ENCODE measurements at places on chromosomes 16 and 17.

DNA sequence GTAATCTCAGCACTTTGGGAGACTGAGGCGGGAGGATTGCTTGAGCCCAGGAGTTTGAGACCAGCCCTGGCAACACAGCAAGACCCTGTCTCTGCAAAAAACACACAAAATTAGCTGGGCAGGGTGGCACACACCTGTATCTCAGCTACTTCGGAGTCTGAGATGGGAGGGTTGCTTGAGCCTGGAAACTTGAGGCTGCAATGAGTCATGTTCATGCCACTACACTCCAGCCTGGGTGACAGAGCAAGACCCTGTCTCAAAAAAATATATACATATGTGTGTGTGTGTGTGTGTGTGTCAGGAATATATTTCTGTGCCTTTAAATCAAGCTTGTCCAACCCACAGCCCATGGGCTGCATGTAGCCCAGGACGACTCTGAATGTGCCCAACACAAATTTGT is 55.2 kb downstream of the CRISPLD2 start:
- DNase-seq, result no peak

- no peak for DNase-seq
Observed at GRCh38 chr16:88957887-88958577, 19.0 kb downstream of the CBFA2T3 start.

DNA sequence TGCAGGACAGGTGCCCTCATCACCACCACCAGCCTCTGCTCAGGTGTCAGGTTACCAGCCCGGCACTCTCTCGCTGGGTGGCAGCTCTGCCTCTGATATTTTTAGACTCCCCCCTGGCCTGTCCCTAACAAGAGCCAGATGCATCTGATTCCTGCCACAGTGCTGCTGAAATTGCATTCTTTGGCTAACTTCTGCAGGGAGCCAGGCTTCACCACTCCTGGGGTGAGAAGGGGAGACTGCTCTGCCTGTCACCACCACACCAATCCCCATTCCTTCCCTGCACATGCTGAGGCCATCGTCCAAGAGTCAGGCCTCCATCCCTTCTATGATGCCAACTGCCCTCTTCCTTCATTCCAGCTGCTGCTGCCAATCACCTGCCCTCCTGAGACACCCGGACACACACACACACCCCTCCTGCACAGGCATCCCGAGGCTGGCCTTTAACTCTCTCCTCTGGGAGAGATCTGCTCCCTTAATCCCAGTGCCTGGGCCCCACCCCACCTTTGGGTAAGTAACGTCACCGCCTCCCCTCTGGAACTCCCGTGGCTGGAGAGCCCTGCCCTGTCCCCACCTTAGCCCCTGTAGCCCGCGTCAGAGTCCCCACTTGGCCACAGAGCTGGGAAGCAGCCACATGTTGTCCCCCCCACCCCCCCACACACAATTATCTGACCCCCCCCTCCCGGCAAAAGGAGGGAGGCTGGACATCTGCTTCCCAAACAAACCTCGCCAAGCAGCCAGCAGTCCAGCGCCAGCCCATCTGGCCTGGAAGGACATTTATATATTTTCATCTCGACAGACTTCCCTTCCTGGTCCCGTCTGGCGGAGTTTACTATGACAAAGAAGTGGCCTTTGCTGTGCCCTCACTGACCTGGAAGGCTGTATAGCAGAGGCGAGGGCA is 2.8 kb downstream of the EMP2 start:
- DNase-seq, result no peak

GRCh38 chr17:5862395-5862794 is 207.8 kb upstream of the WSCD1 start:
- no peak for DNase-seq

DNA sequence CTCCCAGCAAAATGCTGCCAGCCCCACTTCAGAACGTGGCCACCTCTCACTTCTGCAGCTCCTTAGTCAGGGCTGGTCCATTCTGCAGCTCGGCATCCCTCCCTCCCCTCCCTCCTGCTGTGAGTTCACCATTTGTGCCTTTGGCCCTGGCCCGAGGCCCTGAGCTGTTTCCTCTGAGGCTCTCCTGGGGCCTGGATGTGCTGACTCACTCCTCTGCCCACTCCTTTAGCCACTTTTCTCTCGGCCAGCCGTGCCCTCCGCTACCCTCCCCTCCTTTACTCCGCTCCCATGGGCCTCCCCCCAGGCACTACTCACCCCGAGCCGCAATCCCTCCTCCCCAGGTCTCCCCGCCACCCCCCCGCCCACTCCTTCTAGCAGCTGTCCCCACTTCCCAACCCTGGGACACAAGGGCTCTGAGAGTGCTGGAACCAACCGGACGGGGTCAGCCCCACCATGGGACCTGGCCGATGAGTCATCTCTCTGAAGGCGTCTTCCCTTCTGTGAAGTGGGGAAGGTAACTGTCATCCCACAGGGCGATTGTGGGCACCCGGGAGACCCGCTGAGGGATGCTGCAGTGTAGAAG is 11.5 kb downstream of the KCNG4 start:
- peak; percentile 21 for DNase-seq

- DNase-seq, result no peak
Observed at GRCh38 chr16:53913920-53914319, 210.0 kb downstream of the FTO start.

DNA sequence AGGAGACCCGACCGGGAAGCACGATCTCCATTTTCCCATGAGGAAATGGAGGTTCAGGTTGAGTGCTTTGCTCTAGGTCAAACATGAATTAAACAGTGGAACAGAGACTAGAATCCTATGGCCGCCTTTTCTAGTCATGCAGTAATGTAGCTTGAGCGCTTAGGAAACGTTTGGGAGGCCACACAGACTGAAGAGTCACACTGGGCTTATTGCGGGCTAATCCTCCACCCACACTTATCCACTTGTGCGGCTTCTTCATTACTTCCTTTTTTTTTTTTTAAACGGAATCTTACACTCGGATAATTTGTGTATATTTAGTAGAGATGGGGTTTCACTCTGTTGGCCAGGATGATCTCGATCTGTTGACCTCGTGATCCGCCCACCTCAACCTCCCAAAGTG is 26.0 kb downstream of the CACNG3 start:
- DNase-seq, result no peak

DNA sequence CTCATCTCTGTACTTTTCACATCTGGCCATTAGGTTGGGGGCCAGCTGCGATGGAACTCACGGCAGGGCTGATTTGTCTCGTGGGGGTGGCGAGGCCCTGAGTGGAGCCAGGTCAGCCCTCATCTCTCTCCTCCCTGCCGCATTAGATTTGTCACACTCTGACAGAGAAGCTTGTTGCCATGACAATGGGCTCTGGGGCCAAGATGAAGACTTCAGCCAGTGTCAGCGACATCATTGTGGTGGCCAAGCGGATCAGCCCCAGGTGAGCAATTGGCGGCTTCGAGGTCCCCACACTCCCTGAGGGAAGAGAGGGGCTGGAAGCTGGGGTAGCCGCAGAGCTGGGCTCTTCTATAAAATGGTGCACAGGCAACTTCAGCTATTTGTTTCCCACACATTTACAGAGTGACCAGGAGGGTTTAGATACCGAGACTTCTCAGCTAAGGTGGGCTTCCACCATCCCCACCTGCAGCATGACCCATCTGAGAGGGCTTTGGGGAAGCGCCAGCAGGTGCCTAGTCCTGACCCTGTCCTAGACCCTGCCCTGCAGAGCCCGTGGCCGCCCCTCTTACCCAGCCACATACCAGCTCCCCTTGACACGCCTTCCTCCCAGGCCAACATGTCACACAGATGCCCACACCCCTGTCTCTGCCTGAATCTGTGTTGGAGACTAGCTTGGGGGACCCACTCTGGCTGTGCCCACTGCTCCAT is 8.4 kb downstream of the TMEM98 start:
- no peak for DNase-seq

DNA sequence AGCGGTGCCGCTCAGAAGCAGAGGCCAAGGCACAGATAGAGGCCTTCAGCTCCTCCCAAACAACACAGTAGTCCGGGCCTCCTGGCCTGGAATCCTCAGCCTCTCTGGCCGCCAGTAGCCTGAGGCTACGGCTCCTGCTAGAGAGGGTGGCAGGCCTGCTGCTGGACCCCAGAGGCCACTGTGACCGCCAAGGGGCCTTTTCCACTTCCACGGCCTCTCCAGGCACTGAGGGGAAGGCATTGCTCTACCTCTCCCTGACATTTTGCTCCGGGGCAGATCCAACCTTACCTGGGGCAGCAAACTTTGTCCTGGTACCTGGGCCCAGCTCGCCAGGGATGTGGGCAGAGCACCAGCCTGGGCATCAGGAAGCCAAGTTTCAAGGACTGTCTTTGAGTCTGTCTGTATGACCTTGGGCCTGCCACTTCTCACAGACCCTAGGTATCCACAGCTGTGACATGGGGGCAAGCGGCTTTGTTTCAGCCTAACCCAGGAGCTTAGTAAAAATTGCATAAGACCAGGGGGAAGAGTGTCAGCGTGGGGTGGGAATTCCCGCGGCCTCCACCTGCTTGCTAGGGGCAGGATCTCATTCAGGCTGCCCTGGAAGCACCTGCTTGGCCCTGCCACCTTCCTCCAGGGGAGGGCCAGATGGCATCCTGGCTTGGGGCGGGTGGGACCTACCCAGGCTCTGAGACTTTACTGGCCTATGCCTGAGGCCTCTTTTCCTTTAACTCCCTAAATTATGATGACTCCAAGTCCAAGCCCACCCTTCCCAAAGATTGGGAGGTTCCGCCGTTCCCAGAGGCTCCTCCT is 33.2 kb downstream of the ADGRG5 start:
- DNase-seq, result no peak

DNA sequence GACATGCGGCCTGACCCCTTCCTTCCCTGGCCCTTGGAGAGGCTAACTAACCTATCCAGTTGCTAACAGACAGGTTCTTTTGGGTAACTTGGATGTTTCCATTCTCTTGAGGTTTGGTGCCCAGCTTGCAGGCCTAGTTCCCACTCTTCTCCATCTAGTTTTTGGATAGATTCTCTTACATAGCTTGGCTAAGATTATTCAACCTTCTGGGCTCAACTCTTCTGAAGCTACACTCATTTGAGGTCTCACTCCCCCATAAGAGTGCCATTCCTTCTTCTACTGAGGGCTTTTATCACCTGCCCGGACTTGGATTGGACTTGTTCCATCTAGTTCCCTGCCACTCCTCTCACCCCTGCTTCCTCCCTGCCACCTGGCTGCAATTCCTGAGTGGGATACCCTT is 44.1 kb upstream of the MARCHF10 start:
- no peak for DNase-seq

DNA sequence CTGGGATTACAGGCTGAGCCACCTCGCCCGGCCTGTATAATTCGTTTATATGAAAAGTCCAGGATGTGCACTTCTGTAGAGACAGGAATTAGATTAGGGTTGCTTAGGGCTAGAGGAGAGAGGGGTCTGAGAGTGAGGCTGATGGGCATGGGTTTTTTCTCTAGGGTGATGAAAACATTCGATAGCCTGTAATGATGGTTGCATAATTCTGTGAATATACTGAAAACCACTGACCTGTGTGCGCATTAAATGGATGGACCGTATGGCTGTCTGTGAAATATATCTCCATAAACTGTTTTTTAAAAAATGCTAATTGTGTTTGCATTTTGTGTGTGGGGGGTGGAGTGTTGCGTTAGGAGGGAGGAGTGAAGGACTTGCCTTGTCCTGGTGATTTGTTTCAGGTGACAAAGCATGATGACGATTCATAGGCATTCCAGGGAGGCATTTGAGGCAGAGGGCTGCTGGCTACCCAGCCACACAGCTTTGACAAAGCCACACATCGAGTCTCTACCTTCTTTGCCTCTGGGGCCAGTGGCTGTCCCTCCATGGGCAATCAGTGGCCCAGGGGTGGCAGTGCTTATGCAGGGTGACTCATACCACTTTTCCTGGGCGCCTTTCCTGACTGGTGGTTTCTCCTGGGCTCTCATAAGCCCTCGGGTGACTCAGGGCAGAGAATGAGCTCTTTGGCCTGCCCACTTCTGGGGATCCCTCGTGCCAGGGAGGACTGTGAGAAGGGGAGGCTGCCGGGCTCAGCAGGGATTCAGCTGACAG is 148.5 kb upstream of the WSCD1 start:
- DNase-seq, result no peak

DNA sequence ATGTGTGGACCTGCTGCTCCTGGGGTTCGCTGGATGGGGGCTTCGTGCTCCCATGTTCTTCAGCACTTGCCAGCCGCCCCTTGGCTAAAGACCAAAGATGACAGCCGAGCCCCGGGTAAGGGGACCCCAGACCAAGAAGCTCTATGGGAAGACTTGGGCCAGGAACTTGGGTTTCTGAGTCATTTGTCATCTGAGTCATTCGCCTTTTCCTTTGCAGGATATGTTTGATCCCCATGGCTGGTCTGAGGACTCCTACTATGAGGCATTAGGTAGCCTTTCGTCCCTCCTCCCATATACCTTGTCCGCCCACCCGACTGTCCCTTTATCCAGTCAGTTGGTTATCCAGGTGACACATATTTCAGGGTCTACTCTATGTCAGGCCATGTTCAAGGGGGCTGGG is 17.7 kb upstream of the ITGB4 start:
- DNase-seq, result no peak

- DNase-seq, result peak; percentile 46
Observed at GRCh38 chr17:58280480-58281217, at the start of gene MPO. MPO (minus strand) TSS chr17:58280935; CDS start chr17:58280758, 177 bp downstream.

GRCh38 chr17:27439342-27439741 is 16.9 kb upstream of the KSR1 start:
- DNase-seq, result no peak

- DNase-seq, result no peak
Observed at GRCh38 chr17:55563363-55563762, 52.1 kb upstream of the SMIM36 start.

DNA sequence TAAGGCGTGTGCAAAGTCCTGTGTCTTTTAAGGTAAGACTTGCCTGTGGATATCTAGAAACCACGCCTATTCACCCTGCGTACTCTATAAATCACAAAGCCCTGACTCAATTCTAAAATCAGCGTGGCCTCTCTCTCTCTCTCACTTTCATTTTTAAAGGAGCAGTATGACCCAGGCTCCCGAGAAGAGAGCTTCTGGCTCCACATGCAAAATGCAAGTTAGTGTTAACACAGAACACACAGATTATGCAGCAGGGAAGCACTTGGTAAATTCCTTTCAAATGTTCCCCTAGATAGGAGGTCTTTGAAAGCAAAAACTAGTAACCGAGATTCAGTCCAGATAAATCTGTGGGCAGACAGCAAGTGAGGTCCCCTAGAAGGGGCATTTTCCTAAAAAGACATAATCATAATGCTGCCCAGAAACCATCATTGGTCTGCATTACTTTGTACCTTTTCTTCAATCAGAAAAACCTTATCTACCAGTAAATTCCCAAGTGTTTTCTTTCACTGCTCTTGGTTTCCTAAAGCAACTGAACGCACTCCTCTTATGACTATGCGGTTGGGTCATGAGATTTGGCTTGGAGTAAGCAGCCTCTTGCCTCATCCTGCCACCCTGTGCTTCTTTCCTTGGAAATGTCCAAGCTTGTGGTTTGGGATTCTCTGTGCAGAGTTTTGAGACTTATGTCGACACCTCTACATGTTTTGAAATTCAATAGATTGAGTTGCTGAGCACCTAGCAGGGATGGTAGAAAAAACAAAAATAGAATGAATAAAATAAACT is 31.7 kb upstream of the KCNJ2 start:
- DNase-seq, result no peak

- peak; percentile 54 for DNase-seq
Observed at GRCh38 chr17:4142107-4142900, 526 bp downstream of the ZZEF1 start.

DNA sequence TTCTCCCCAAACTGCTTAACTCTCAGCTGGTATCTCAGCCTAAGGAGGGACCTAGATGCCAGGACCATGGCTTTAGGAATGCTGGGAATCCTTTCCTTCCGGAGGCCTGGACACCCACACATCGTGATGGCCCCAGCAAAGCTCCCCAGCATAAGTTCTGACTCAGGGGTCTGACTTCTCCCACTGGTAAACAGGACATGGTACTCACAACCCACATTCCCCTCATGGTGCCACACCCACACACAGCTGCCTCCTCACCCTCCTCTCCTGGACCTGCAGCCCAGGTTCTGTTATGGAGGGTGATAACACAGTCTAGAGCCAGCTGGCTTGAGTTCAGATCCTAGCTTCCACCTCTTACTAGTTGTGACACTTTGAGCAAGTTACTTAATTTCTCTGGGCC is 719 bp upstream of the RNF227 start:
- DNase-seq, result peak; percentile 45

All from hematopoietic multipotent progenitor cell treated with erythropoietin and hydrocortisone succinate and interleukin-3 and kit ligand, for 6 days (in vitro differentiated cells).